ENCODE measurements at places on chromosomes 16 and 17.

GRCh38 chr17:41777574-41778188 lies 8.8 kb downstream of the JUP start:
- DNase-seq = no peak

DNA sequence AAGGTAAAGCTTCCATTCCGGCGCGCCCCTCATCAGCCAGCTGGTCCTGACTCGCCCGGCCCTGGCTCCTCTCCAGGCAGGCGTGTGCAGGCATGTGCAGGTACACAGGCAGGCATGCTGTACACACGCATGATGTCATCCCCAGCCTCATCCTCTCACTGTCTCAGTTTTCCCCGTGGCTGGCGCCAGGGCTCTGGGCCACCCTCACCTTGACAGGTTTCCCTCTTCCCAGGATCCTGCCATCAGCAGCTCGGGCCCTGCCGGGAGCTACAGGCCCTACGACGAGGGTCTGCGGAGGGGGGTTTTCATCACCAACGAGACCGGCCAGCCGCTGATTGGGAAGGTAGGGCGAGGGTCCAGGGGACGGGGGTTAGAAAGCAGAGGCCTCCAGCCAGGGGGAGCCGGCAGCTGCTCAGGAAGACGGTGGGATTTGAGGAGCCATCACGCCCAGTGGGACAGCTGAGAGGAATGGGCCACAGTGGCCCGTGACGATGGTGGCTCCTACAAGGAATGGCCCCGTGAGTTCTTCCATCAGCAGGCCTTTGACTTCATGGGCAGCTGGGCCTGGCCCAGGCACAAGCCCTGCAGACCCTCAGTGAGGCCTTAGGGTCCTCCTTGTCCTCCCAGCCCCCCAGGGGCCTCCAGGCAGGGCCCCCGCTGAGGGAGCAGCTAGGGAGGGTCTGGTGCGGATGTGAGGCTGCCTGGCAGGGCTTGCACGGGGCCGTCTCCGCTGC lies 8.5 kb downstream of the GAA start:
- no peak for DNase-seq

- no peak for DNase-seq
These were observed 118.7 kb upstream of the CDH5 start for GRCh38 chr16:66247516-66248481.

DNA sequence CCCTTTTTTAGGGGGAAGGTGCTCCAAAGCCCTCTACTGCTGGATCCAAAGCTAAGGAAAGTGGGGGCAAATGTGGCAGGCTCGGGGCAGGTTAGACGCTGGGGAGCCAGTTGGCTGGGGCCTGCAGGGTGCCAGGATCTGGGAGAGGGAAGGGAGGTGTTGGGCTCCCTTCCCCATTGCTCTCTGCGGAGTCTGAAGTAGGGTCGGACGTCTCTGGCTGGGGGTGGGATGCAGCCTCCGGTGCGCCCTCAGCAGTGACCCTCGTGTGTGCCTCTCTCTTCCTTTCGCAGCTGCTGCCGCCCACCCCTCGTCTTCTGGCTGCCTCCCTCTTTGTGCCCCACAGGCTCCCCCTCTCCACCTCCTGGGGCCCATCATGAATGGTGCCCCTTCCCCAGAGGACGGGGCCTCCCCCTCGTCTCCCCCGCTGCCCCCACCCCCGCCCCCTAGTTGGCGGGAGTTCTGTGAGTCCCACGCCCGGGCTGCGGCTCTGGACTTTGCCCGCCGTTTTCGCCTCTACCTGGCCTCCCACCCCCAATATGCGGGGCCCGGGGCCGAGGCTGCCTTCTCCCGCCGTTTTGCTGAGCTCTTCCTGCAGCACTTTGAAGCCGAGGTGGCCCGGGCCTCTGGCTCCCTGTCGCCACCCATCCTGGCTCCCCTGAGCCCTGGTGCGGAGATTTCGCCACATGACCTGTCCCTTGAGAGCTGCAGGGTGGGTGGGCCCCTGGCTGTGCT lies 2.2 kb downstream of the SH2B1 start:
- DNase-seq = no peak

GRCh38 chr17:62630365-62631085 lies 3.1 kb downstream of the MRC2 start:
- no peak for DNase-seq

DNA sequence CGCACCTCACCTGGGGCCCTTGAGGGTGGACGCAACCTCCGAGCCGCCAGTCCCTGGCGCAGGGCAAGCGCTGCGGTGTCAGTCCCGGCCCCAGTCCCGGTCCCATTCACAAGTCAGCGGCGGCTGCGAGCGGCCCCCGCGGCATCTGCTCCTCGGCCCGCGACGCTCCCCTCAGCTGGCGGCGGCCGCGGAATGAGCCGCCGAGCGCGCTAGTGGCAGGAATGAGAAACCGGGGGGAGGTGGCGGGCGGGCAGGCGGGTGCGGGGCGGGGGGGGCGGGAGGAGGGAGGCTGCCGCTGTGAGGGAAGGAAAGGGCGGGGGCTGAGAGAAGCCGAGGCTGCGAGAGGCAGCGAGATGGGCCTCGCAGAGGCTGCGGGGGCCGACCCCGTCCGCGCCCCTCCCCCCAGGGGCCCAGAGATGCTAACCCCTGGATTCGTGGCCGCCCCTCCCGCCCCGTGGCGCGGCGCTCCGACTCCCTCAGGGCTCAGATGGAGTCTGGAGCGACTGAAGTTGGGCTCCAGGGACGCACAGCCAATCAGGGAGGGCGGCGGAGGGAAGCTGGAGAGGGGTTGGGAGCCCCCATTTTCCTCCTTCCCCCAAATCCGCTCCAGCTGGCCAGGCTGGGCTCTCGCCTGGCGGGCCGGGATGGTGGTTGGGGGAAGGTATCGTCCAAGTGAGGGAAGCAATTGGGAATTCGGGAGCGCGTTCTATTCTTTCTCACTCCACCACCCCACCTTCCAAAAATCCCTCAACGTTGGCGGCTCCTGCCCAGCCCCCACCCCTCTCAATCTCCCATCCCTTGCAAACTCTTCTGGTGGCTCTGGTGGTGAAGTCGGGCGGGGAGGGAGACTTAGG lies at the start of gene CDH11:
Gene CDH11, minus strand, starts transcription at position 194 of the 854 bp plus-strand sequence. CDS start 117,194 bp downstream, outside the sequence.
- no peak for DNase-seq

DNA sequence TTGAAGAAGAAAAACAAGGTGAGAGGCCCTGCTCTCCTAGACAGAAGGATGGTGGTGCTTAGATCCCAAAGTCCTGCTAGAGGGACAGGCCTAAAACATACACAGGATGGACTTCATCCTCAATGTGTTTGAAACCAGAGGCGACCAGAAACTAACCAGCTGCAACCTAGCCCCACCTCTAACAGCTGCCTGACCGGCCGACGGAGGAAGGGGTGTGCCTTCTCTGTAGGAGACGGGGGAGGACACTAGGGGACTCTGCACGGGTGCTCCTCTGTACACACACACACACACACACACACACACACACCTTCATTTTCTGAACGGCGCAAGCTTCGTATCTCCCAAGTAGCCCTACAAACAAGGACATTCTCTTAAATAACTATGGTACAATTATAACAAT lies 24.3 kb upstream of the PITPNM3 start:
- DNase-seq = no peak

DNA sequence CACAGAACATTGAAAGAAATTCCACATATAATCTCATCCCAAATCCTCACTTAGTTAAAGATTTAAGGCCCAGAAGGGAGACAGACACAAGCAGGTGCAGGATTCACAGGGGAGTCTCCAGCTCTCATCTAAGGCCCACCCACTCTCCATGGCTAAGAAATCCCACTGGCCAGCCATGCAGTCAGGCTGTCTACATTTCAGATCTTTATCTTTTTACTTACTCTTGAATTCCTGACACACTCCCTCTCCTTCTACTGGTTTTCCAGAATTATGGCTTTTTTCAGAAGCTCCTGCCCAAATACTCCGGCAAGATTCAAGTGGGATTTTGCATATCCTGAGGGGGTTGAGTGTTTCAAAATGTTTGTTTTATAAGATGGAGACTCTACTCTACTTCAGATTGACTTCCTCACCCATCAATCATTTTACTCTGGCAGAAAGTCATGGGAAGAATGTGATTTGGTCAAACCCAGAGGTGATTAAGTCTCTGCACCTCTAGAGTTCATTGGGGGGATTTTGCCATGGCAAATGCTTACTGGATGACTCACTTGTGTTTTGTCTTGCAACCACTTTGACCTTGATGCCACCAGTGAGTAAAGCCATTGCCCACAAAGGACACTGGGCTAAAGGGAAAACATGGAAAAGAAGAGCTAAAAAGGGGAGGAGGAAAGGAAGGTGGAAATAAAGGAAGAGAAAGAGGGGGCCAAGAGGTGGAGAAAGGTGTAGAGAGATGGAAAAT lies 688.8 kb upstream of the SALL1 start:
- DNase-seq = no peak

DNA sequence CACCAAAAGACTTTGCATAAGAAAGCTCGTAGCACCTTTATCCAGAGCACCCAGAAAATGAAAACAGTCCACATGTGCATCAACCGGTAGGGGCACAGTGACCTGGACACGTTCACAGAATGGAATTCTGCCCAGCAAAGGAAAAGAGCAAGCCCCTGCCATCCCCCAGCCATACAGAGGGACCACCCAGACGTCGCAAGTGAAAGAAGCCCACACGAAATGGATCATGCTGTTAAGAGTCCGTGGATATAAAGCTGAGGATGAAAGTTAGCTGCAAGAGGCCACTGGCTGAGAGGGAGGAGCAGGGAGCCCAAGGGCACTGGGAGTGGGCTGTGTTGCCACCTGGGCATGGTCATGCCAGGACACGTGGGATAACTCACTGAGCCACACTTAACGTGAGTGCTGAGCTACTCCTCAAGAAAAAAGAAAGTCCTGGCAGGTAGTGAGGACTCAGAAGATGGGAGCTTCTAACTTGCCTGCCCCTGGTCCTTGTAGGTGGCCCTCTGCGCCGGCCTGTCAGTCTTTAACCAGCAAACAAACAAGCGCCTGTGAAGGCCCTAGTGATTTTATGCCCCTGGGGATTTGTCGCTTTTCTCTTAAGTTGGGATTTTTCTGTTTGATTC lies 190.7 kb downstream of the C16orf95 start:
- DNase-seq = no peak

GRCh38 chr17:2056206-2057174 lies 1.6 kb downstream of the HIC1 start:
- DNase-seq = peak; percentile 50

DNA sequence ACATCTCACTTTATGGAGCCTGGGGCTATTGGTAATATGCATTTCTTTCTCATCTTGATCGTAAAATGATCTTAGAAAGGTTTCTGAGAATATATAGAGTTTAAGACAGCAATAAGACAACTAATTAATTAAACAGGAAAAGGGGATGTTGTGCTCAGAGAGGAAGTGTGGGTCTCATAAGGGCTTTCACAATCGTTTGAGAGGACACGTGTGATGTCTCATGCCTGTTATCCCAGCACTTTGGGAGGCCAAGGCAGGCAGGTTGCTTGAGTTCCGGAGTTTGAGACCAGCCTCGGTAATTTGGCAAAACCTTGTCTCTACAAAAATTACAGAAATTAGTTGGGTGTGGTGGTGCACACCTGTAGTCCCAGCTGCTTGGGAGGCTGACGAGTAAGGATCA lies 295.6 kb downstream of the WWOX start:
- DNase-seq = no peak

- DNase-seq = peak; percentile 87
These were observed 120.9 kb downstream of the MRM1 start for GRCh38 chr17:36722121-36722902.

- DNase-seq = no peak
These were observed 73.6 kb downstream of the WIPI1 start for GRCh38 chr17:68383443-68384321.

DNA sequence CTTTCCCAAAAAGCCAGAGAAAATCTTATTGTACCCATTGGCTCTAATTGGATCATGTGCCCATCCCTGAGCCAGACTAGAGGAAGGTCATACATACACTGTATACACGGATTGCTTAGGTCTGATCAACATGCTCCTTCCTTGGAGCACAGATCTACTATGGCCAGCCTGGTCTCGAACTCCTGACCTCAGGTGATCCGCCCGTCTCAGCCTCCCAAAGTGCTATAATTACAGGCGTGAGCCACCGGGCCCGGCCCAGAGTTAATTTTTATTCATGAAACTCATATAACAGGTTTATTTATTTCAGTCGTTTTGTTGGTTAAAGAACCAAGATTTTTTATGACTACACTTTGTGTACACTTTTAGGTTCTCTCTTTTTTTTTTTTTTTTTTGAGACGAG lies 1.2 kb upstream of the TAOK1 start:
- DNase-seq = no peak

GRCh38 chr16:3701531-3701930 lies 15.8 kb downstream of the TRAP1 start:
- DNase-seq = no peak

- DNase-seq = no peak
These were observed 429 bp downstream of the KIF1C start for GRCh38 chr17:4998027-4998731.

DNA sequence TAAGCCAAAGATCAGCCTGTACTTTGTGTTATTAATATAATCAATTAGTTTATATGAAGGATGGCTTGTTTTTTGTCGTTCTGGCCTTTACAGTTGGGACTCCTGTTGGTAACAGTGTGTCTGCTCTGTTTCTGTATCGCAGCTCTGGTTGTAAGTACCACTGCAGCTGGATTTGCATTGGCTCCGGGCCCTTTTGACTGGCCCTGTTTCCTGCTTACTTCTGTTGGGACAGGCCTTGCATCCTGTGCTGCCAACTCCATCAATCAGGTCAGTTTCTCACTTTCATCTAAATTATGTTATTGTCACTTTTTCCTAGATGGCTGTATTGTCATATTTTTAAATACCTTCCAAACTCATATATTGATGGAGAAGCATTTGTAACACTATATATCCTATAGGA lies 32.7 kb downstream of the COX10 start:
- no peak for DNase-seq

GRCh38 chr16:50058091-50058771 lies 7.5 kb upstream of the HEATR3 start:
- DNase-seq = no peak

DNA sequence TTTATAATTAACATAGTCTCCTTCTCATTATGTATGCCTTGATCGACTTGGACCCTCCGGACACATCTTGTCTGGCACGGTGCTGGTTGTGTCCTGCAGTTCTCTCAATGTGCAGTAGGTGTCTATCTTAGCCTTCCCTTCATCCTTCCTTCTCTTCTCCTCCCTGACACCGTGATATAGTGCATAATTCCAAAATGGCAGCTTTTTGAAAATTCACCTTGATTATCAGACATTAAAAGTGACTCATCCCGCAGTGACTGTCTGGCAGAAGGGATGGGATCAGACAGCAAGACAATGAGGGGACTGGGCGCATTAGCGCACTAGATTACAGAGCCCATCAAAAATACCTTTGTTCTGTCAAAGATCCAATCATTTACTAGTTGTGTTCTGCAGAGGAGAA lies 70.0 kb upstream of the PMFBP1 start:
- no peak for DNase-seq

DNA sequence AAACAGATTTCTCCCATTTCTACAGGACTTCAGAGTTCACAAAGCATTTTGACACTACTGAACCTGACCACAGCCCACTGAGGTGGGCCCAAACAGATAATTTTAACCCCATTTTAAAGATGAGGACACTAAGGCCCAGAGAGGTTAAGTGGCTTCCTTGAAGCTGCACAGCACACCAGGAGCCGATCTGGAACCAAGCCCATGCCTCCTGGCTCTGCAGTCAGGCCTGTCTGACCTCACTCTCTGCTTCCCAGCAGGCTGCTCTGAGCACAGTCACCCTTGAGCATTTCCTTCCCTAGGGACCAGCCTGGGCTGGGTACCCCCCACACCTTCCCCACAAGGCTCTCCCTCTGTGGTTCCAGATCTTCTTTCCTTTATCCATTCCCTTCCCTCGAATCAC lies 252.2 kb downstream of the ENGASE start:
- no peak for DNase-seq

GRCh38 chr17:57752031-57752905 lies 7.2 kb upstream of the CCDC182 start:
- no peak for DNase-seq

- no peak for DNase-seq
These were observed 42.9 kb upstream of the IRF8 start for GRCh38 chr16:85856079-85856478.

Measured in T-helper 2 cell treated with Interferon-gamma antibody and Interleukin-4, amounts not matched to agents 5 μg/mL and 100 μg/mL, for 36 hours (primary cell).